Lung microvascular endothelial cell (primary cell): ENCODE measurements at places on chromosomes 3 and 15. TPM values are rescaled to one million over a fixed set of nuclear protein-coding genes. Genes with fewer than 3 reads are reported as not detected.
A peak's percentile ranks its signal among the peaks of the same experiment; 100 is the strongest.

DNA sequence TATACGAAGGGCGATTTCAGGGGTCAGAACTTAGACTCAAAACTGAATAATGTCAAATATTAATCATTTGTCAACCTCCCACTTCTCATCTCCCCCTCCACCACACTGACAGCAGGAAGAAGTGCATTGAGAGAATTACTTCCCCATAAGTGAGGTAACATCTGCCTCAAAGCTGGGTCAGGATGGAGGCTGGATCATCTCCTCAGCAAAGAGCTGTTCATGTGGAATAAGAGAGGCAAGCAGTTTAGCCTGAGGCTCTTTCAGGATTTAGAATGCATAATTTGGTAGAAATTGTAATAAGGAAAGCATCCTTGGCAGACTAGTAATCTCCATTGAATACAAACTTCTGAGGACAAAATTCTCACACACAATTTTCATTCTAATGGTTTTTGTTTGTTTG lies 512.1 kb downstream of the ROBO1 start:
- no peak for DNase-seq

GRCh38 chr15:69606144-69606543 lies 153.5 kb downstream of the RPLP1 start:
- DNase-seq = no peak

DNA sequence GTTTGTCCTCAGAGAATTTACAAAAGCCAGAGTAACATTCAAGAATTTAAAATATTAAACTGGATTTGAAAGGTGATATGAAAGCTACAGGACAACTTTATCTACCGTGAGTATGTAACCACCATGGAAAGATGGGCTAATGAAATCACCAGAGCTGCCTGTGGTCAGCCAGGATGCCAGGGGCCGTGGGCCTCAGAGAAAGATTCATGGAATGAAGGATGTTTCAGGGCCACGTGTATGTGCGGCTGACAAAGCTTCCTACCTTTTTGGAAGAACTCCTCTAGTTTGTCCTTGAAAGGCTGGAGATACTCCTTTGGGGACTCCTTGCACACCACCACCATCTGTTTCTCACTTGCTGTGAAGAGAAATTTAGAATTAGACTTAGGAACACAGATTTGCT lies 138.9 kb downstream of the GREM1 start:
- DNase-seq = no peak

DNA sequence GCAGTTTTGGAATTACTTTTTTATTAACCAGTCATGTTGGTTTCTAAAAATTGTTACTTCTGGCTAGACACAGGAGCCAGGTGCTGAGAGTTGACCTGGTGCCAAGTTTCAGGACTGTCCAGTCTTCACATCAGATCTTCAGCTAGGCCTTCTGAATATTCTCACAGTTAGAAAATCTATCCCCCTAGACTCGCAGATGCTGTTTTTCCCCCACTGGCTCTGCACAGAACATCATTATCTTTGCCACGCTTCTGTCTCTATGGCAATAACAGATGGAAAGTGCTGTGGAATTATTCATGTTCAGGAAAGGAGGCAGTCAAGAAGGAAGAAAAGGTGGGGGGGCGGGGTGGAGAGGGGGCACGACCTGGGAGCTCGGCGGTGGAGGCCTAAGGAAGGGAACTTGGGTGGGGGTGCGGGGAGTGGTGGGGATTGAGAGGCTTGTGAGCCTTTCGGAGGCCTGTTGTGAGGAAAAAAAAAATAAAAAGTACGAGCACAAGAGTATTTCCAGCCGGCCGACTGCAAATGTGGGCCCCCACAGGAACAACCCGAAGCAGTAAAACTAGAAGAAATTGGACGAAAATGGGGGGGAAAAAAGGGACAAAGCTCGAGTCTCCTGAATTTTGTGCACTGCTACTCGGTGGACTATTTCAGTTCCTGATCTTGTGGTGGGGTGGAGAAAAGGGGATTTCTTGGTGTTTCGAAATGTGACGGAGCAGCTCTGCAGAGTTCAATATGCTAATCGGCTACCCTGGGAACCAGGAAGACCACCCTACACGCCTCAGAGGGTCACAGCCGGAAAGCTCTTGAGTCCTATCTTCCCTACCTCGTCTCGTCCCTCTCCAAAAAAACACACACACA lies 1.5 kb upstream of the SKIL start:
- DNase-seq = peak; percentile 73

DNA sequence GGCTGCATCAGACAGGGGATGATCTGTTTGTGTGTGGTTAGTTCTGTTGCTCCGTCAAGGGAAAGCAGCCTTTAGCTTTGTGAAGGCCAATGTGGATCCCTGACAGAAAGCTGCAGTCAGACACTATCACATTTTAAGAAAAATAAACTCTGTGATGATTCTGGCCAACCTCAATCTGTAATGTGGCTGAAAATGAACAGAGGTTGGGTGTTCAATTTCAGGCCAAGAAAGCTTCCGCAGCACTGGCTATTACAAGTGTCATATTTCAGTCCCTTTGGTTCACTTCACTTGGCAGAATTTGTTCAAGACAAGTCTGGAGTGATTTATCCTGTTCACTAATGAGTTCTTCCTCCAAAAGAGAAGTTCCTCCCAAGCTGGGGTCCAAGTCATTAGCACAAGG lies 571.8 kb upstream of the IL12A start:
- no peak for DNase-seq

DNA sequence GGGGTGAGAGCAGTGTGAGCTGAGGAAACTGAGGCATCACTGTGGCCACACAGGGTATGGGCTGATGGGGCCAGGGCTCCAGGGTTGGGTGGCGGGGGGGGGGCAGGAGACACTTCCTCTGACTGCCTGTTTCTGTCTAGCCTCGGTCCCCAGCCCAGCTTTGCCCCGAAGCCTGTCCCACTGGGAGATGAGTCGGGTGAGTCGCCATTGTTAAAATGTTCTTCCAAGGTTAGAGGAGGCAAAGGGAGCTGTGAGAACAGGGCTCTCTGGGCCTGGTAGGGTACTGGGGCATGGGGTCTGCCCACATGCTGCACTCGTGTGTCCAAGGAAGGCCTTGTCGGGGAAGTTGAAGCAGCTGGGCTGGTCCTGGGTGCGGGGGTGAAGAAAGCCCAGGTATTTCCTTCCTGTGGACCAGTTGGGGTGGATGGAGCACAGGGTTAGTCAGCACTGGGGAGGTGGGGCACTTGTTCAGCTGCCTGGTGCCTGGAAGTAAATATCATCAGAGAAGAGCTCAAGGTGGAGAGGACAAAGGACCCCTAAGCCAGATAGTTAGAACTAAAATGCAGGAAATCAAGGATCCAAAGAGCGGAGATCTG lies 8.3 kb upstream of the JMJD7 start:
- DNase-seq = no peak

DNA sequence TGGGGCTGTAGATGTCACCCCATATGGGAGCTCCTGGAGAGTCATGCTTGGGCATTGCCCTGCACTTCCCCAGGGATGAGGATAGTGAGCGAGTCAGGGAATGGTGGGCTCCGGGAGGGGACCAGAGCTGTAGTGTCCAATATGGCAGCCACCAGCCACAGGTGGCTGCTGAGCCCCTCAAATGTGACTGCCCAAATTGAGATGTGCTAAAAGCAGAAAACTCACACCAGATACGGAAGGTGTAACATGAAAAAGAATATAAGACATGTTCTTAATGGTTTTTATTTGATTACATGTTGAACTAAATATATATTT lies 31.7 kb downstream of the GRIP2 start:
- DNase-seq = no peak

- DNase-seq = no peak
Measured at GRCh38 chr3:9809239-9809614, 835 bp upstream of the TTLL3 start.

GRCh38 chr15:65923264-65923663 lies 54.0 kb downstream of the RAB11A start:
- DNase-seq = no peak

- DNase-seq = no peak
Measured at GRCh38 chr3:182948305-182948704, 32.0 kb downstream of the DCUN1D1 start.

- no peak for DNase-seq
Measured at GRCh38 chr3:140748903-140749302, 71.0 kb downstream of the TRIM42 start.

DNA sequence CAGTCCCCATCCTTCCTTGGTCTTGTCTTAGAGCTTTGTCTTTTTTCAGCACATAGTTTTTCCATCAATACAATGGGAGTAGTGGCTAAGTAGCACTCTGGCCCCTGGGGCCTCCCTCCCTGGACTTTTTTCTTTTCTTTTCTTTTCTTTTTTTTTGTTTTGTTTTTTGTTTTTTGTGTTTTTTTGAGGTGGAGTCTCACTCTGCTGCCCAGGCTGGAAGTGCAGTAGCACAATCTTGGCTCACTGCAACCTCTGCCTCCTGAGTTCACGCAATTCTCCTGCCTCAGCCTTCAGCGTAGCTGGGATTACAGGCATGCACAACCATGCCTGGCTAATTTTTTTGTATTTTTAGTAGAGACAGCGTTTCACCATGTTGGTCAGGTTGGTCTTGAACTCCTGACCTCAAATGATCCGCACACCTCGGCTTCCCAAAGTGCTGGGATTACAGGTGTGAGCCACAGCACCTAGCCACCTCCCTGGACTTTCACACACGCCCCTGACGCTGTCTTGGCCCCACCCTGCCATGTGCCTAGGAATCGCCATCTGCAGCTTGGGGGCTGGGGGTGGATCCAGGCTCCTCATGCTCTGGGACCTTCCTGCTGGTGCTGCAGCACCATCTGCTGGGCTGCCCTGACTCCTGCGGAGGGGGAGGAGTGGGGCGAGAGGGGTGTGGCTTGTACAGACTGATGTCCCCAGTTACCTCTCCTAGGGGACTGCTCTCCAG lies 2.8 kb downstream of the C15orf39 start:
- peak; percentile 93 for DNase-seq

GRCh38 chr3:174651951-174652350 lies 207.2 kb upstream of the NAALADL2 start:
- DNase-seq = no peak

- no peak for DNase-seq
Measured at GRCh38 chr3:129594409-129594808, 12.1 kb downstream of the PLXND1 start.

KCTD6 gene
- 3.5 and 6.7 TPM in 2 replicates for total RNA-seq

EFHB gene
- total RNA-seq = under 0.01 and 0.20 TPM in 2 replicates

CCDC80 gene
- 5.2 and 14.4 TPM in 2 replicates for total RNA-seq

GDPGP1 gene
- 6.3 and 8.7 TPM in 2 replicates for total RNA-seq

HRH1 gene
- total RNA-seq = 1.6 and 5.4 TPM in 2 replicates

ARHGEF3 gene
- 5.2 and 7.2 TPM in 2 replicates for total RNA-seq
